Activated CD8-positive, alpha-beta memory T cell treated with anti-CD3 and anti-CD28 coated beads for 4 hours (primary cell): ENCODE measurements at places on chromosomes 4 and X.

DNA sequence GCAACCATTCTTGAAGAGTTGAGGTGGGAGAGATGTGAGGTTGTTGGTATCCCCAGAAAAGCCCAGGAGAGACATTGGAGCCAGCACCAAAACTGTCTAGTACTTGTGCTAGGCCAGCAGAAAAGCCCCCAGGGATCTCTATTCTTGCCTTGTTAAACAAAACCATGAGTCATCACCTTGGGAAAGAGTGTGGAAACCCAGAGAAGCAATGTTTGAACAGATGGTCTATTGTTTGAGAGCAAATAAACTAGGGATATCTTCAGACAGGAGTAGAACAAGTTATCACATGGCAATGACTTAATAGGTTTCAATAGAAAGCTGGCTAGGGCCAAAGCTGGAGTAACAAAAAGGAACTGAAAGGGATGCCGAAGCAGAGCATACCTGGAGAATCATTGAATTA lies 195.7 kb upstream of the CASK start:
- no peak for DNase-seq

DNA sequence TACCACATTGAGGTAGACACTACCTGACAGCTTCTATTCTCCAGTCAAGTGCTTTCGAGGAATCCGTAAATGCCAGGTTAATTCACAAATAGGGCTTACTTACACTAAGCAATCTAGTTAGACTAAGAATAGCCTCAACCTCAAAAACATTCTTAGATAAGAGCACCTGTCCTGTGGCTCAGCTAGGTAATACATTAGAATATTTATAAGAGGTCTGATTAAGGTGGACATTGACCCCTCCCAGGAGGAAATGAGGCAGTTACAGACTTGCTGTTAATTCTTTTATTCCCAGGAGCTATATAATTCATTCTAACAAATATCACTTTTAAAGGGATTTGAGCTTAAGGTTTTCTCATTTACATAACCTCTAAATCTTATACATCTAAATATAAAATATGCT lies 758.1 kb downstream of the GRID2 start:
- DNase-seq = no peak

DNA sequence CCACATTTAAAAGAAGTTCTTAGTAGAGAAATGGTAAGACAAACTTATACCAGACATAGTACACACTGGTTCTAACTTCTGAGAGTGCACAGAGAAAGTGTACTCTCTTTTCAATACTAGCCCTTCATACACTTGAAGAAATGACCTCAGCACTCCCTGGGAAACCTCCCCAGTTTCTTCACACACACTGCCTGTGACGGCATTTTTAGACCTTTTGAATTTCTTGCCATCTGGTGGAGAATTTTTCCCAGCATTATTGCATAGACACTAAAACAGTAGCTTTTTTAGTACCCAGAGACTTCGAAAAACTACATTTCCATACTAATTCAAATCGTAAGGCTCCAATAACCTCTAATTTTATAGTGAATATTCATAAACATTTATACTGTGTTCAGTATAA lies 341.6 kb upstream of the MAOA start:
- no peak for DNase-seq

GRCh38 chrX:153927672-153927921 lies 1.5 kb upstream of the ARHGAP4 start:
- no peak for DNase-seq

- DNase-seq = no peak
These were observed 465 bp downstream of the EMD start for GRCh38 chrX:154379569-154379951.

- DNase-seq = no peak
These were observed at the start of gene STS for GRCh38 chrX:7147413-7147977. STS (plus strand) TSS chrX:7147712; CDS start chrX:7253200, 105,488 bp downstream.

DNA sequence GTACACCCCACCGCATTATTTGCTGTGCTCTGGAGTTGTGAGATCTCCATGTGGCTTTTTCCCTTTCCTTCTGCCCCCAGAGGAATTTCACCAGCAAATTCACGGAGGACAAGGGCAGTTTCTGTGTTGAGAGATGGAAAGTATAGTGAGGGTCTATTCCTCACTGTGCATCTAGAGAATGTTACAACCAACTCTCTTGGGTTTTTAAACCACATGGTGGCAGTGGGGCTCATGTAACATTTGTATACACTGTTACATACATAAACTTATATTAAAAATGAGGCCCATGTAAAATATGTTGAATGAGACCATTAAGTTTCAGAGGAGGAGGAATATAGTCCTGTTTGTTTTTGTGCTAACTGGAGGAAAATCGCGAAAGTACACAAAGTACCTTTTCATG lies 909 bp upstream of the PRKG2 start:
- no peak for DNase-seq

- DNase-seq = no peak
These were observed 13.6 kb downstream of the EXOC1 start for GRCh38 chr4:55866973-55867574.

GRCh38 chrX:68983004-68983857 lies 154.4 kb downstream of the EFNB1 start:
- DNase-seq = no peak

GRCh38 chr4:41375561-41375960 lies 118.8 kb downstream of the UCHL1 start:
- no peak for DNase-seq
